ENCODE measurements at places on chromosomes 5 and 9. TPM values are rescaled to one million over a fixed set of nuclear protein-coding genes. Genes with fewer than 3 reads are reported as not detected.

The NAIP gene
- total RNA-seq, result 72.1 TPM

The TNFSF8 gene
- total RNA-seq, result 1.3 TPM

The IFNE gene
- total RNA-seq, result not detected

The GABRG2 gene
- total RNA-seq, result not detected

The SPATA31E1 gene
- total RNA-seq, result not detected

- peaks cover 15% of the 10 kb centered on the region for H3K36me3 ChIP-seq
- peak; percentile 43 for DNase-seq
- no peaks in the 10 kb centered on the region for H3K27me3 ChIP-seq
- H3K27ac ChIP-seq, result peak overlapping the region; percentile 74
Measured at GRCh38 chr5:149633476-149634350, 52.4 kb downstream of the ARHGEF37 start.

- no peak overlapping the region for H3K4me3 ChIP-seq
- no peak for DNase-seq
- no peaks in the 10 kb centered on the region for H3K36me3 ChIP-seq
- H3K27ac ChIP-seq, result no peak overlapping the region
- H3K27me3 ChIP-seq, result no peaks in the 10 kb centered on the region
Measured at GRCh38 chr5:67045816-67046740, 150.5 kb downstream of the CD180 start.

The PDCD1LG2 gene
- total RNA-seq, result 1.0 TPM

The TAF1L gene
- total RNA-seq, result 0.08 TPM

DNA sequence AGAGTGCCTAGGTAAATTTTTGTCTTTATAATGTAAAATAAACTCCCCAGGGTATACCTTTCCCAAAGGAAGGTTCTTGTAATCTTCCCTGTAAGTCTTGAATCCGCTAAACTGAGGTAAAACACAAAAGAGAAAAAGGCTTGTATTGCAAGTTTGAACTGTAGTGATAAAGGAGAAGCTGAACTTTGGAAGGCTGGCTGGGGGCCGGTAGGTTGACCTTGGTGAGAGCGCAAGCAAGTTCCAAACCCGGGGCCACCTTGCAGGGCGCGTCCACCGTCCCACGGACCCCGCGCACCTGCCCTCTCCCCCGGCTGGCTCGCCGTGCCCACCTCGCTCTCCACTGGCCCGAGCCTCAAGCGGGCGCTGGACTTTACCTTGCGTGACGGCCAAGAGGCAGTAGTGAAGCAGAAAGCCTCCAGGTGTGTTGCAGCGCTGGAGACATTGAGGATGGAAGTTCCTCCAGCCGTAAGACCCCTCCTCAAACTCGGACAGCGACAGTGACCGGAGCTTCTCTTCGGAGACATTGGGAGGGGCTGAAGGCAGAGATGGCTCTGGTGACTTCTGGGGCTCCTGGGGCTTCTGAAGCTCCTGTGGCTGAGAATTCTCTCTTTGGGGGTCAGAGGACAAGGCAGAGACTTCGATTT, 428 bp downstream of the SLCO4C1 start:
- peaks cover 12% of the 10 kb centered on the region for H3K4me1 ChIP-seq
- no peak overlapping the region for H3K27ac ChIP-seq
- H3K27me3 ChIP-seq, result peaks cover 3% of the 10 kb centered on the region
- no peak for DNase-seq
- no peaks in the 10 kb centered on the region for H3K36me3 ChIP-seq

DNA sequence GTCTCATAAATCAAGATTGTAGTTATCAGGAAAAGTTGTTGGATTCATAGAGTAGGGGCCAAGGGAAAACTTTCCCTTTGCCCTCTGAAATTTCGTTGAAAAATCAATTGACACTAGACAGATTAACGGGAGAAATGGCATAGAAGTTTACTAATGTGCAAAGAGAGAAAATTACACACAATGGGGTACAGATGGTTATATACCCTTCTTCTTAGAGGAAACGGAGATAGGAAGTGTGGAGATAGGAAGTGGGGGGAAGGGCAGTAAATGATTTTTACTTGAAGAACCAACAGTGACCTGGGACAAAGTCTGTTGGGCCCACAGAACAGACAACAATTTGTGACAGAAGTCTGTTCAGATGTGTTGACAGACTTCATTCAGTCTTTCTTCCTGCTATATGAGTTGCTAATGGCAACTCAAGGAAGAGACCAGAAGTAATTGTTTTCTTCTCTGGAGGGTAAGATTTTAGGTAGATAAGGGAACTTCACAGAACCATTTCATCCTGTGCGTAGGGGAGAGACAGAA, 177.9 kb downstream of the C9orf152 start:
- no peaks in the 10 kb centered on the region for H3K27me3 ChIP-seq
- H3K4me1 ChIP-seq, result peaks cover 17% of the 10 kb centered on the region
- DNase-seq, result no peak
- H3K4me3 ChIP-seq, result no peak overlapping the region
- H3K36me3 ChIP-seq, result no peaks in the 10 kb centered on the region

The NPDC1 gene
- total RNA-seq, result 64.0 TPM

DNA sequence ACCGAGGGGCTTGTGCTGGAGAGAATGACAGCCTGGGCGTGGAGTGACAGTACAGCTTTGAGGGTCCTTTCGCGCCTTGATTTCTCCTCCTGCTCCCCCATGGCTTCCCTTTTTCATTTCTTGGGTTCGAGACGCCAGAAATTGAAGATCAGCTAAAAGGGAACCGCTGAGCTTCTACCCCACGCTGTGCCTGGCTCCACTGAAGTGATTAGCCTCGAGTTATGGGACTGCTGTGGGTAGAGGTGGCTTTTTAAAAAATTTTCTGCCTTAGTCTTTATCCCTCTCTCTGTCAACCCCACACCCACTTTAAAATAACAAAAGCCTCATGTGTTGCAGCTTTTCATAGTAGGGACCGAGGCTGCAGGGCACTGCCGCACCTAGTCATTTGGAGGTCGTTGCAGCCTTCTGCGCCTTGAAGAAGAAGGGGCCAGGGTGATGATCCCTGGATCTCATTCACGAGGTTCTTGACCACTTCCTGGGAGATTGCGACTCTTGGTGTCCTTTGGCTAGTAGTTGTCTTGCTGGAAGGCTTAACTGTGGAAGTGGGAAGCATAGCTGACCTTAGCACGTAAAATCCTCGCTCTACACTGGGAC, 603 bp downstream of the PPIP5K2 start:
- H3K4me3 ChIP-seq, result peak overlapping the region; percentile 73
- H3K27me3 ChIP-seq, result no peaks in the 10 kb centered on the region
- no peak for DNase-seq
- H3K36me3 ChIP-seq, result no peaks in the 10 kb centered on the region
- H3K27ac ChIP-seq, result peak overlapping the region; percentile 95

DNA sequence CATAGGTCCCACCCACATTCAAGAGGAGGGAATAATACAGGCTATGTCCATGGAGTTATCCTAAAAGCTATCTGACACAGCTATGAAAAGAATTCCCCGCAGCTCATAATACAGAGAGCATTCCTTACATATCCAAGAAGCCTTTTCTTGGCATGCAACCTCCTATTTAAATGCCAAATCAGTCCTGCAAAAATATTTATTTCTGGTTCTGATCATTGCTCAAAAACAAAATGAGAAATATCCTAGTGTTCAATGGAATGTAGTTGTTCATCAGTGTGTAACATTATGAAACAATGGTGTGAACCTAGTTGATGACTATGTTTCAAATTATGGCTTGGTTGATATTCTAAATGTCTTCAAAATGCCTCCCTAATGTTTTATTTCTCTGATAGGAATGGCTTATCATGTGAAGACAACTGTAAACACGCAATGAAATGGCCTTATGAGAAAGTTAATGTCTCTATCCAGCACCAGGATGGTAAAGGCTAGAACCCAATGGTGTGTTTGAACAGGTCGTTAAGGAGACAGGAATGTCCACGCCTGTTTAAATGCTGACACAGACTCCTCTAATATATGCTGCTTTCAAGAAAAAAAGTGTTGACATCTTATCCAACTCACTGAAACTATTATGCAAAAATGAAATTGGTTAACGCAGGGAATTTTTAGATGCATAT, 126.7 kb upstream of the CDH6 start:
- no peak overlapping the region for H3K4me3 ChIP-seq
- H3K27me3 ChIP-seq, result no peaks in the 10 kb centered on the region
- H3K36me3 ChIP-seq, result no peaks in the 10 kb centered on the region
- H3K4me1 ChIP-seq, result no peaks in the 10 kb centered on the region

- no peak overlapping the region for H3K4me3 ChIP-seq
- no peaks in the 10 kb centered on the region for H3K36me3 ChIP-seq
- H3K27me3 ChIP-seq, result no peaks in the 10 kb centered on the region
Measured at GRCh38 chr9:20835377-20836286, 151.6 kb downstream of the FOCAD start.

GRCh38 chr5:172110921-172111851, 76.8 kb downstream of the STK10 start:
- DNase-seq, result no peak
- no peaks in the 10 kb centered on the region for H3K27me3 ChIP-seq
- H3K4me3 ChIP-seq, result peak overlapping the region; percentile 7
- H3K27ac ChIP-seq, result no peak overlapping the region
- no peaks in the 10 kb centered on the region for H3K36me3 ChIP-seq

DNA sequence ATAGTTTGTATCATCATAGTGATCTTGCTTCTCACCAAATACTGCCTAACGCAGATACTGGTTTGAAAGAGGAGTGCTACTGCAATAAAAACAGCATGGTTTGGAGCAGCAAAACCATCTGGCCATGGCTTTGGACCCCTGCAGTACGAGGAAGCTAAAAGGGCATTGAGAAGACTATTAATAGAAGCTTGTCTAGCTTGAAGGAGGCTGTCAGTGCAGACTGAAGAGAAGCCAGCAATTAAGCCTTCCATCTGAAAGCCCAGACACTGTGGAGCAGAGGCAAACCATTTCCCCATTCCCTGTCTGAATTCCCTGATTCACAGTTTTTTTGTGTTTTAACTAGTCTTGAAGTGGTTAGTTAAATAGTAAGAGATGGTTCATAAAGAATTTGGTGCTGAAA, 281.6 kb downstream of the PTPRD start:
- DNase-seq, result no peak
- H3K4me3 ChIP-seq, result no peak overlapping the region
- H3K36me3 ChIP-seq, result no peaks in the 10 kb centered on the region

DNA sequence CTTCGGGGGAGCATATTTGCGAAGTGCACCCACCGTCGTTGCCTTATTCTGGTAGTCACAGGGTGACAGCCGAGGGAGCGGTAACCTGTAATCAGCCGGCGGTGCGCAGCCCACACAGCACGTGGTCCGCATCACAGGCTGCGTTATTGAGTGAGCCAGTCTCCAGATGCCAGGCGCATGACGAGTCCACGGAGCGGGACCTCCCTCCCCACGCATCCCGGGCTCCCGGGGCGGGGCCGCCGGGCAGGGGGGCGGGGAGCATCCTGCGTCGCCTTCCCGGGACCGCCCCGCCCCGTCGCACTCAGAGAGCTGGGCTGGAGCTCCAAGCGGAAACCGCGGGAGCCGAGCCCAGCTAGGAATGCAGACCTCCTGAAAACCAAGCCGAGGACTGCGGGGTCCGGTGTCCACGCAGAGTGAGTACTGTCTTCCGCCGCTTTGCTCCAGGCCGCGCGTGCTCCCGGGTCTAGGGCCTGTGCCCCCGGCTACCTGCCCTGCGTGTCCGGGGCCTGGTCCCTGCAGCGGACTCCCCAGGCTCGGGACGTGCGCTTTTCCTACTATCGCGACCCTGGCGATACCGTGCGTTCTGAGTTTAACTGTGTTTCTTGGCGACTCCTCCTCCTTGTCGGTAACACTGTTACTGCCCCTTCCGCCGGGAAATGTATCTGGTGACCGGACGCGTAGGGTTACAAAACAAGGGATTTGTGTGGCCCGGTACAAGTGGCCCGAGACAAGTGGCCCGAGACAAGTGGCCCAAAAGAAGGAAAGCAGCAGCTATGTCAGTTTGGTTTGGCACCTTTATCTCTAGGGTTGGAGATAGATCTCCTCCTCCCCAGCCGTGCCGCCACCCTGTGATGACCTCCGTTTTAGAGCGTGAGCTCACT, 40.6 kb downstream of the CAST start:
- H3K27ac ChIP-seq, result peak overlapping the region; percentile 91
- H3K4me3 ChIP-seq, result peak overlapping the region; percentile 57
- peaks cover 67% of the 10 kb centered on the region for H3K4me1 ChIP-seq

- no peak overlapping the region for H3K27ac ChIP-seq
- no peak overlapping the region for H3K4me3 ChIP-seq
- DNase-seq, result no peak
Measured at GRCh38 chr5:72895758-72896157, 60.1 kb upstream of the FCHO2 start.

GRCh38 chr5:57037355-57037754, 85.4 kb upstream of the MIER3 start:
- H3K27ac ChIP-seq, result no peak overlapping the region
- H3K4me3 ChIP-seq, result no peak overlapping the region
- no peaks in the 10 kb centered on the region for H3K4me1 ChIP-seq
- H3K36me3 ChIP-seq, result no peaks in the 10 kb centered on the region
- H3K27me3 ChIP-seq, result no peaks in the 10 kb centered on the region

- no peaks in the 10 kb centered on the region for H3K36me3 ChIP-seq
- H3K27me3 ChIP-seq, result no peaks in the 10 kb centered on the region
- H3K4me3 ChIP-seq, result no peak overlapping the region
- H3K27ac ChIP-seq, result peak overlapping the region; percentile 63
- DNase-seq, result no peak
- peaks cover 51% of the 10 kb centered on the region for H3K4me1 ChIP-seq
Measured at GRCh38 chr9:35338561-35339274, 151.2 kb upstream of the RUSC2 start.

Data from suprapubic skin (tissue), 4 donors.